Activated CD4-positive, alpha-beta T cell treated with anti-CD3 and anti-CD28 coated beads for 1 hour (primary cell): ENCODE measurements at places on chromosomes 16 and 17.

DNA sequence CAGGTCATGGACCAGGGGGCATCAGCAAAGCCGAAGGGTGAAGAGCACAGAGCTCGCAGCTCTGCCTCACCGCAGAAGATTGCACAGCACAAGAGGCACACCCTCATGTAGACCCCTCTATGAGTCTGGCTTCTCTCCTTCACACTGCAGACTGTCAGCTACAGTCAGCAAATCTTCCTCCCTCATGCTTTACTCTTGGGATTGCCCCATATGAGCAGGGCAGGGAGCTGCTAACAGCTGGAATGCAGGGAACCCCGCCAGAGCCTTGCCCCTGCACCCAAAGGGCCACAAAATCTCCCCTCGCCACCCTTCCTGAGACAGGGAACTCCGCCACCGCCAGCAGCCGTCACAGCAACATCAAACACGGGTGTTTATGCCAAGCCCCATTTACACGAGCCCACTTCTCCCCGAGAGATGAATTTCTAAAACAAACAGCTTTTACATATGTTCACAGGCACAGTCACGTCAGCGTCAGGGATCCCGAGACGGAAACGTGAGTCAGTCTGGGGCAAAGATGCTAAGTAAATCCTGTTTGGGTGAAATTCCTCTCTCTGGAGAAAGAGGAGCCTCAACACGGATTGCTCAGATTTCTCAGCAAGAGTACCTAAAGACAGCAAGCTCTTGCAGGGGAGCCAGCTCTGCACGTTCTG is 121.9 kb downstream of the CDYL2 start:
- no peak for DNase-seq

GRCh38 chr17:705011-705410 is 9.6 kb downstream of the VPS53 start:
- DNase-seq, result no peak

- no peak for DNase-seq
These were observed 19.6 kb upstream of the CEP20 start for GRCh38 chr16:15907863-15908478.

DNA sequence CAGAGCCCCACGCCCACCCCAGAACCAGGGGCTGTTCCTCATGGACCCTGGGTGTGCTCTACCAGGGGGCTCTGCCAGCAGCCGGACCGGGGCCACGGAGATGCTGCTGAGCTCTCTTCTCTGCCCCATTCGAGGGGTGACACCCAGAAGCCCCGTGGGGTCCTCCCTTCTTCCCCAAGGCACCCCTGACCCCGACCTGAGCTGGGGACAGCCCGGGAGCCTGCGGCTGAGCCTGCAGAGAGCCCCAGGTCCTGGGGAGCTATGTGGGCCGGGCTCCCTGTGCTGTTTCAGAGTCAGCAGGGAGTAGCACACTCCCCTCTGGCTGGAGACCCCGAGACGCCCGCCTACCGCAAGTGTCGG is 1.2 kb upstream of the PRR35 start:
- no peak for DNase-seq
